ENCODE measurements at places on chromosomes 1 and 21.
A peak's percentile ranks its signal among the peaks of the same experiment; 100 is the strongest.

DNA sequence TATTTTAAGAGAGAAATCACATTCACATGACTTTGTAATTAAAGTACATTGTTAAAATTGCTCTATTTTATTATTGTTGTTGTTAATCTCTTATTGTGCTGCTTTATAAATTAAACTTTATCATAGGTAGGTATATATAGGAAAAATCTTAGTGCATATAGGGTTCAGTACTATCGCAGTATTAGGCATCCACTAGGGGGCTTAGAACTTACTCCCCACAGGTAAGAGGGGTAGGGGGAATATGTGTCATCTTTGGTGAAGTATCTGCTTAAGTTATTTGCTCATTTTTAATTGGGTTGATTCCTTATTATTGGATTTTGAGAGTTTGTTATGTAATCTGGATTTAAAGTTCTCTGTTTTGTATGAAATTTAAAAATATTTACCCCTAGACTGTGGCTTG, 385.2 kb downstream of the DUSP10 start:
- DNase-seq: no peak

DNA sequence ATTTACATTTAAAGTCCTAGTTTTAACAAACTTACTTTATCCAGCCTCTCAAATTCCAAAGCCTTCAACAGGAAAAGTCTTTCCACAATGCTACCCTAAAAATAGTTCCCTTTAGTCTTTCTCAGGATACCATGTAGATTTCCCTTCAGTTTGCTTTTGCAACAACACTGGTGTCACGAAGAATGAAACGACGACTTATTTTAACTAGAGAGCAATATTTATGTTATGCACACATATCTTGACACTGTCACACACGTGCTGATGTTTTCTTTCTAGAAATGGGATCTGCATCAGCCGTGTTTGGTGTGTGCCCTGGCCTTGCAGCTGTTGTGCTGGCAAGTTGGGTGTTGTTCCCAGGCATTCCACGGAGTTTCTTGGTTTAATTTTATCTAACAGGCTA, 75.5 kb downstream of the SIPA1L2 start:
- no peak for DNase-seq

DNA sequence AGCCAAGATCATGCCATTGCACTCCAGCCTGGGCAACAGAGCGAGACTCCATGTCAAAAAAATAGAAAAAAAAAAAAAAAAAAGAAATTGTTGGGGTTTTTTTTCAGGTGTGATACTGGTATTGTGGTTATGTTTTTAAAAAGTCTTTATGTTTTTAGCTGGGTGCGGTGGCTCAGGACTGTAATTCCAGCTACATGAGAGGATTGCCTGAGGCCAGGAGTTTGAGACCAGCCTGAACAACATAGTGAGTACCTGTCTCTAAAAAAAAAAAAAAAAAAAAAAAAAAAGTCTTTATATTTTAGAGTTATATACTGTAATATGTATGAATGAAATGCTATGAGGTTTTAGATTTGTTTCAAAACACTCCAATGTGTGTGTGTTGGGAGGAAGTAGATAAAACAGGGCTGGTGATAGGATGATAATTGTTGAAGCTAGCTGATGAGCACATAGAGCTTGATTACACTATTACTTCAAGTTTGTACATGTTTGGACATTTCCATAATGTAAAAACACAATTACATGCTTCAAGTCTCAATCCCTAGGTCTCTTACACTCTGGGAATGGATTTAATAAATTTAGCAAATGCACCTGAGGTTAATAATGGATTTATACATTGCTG, 30.2 kb upstream of the ATP5PO start:
- no peak for DNase-seq

DNA sequence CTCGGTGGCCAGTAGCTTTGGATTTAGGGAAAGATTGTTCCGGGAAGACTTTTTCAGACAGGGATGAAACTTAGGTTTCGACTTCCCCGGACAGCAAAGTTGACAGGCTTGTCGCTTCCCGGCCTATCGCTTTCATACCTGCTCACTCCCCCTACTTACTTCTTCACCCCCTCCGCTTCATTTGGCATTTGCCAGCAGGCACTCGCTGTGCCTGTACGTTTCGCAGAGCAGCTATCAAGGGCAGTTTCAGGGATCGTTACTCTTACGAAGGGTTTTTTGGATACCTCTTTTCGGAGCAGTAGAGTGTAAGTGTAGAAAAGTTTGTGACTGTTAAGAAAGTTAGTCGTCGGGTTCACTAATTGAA, 393 bp downstream of the BLZF1 start:
- no peak for DNase-seq

- no peak for DNase-seq
These were observed 262.6 kb downstream of the SIPA1L2 start for GRCh38 chr1:232367293-232367692.

DNA sequence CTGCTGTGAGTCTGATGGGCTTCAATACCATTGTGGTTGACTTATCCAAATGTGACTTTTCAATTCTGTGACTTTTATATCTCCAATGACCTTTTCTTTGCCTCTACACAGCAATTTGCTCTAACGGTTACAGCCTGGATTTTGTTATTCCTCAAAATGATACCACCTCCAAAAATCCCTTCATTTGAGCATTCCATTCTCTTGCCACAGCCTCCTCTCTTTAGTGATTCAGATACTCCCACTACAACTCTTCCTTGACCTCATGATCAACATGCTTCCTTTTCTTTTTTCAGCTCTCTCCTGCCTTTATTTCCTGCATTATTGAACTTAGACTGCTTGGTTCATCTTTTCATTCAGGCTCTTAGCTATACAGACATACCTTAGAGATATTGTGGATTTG, 16.6 kb upstream of the IL19 start:
- peak; percentile 58 for DNase-seq

DNA sequence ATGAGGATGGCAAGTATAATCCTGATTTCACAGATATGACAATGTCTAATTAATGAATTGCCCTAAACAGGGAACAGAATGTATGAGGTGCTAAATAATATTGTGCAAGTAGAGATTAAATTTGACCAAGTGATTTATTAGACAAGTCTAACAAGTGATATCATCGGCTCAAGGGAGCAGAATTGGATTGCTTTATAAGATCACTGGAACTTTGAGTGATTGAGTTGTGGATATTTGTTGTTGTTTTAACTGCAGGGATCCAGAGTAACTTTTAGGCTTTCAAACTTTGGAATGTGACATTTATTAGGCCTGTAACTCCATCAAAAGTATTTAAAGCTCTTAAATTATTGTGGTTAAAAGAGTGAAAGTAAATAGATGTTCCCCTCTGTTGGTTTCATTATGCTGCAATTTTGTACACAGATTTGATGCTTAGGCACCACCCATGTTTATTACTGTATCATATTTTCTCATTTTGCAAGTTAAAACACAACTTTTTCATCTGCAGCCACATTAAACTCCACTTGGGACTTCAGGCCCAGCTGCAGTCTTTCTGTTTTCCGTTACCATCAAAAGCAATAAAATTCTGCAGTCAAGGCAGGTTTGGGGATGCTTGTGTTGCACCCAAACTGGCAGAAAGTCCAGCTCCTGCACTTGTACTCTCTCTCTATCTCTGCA, 206.6 kb downstream of the HLX start:
- DNase-seq: no peak

GRCh38 chr1:67705735-67706453, 20.9 kb downstream of the GADD45A start:
- no peak for DNase-seq

GRCh38 chr21:43021756-43022600, 47.6 kb downstream of the PKNOX1 start:
- no peak for DNase-seq

GRCh38 chr1:70231475-70231874, 10.3 kb downstream of the SRSF11 start:
- no peak for DNase-seq

DNA sequence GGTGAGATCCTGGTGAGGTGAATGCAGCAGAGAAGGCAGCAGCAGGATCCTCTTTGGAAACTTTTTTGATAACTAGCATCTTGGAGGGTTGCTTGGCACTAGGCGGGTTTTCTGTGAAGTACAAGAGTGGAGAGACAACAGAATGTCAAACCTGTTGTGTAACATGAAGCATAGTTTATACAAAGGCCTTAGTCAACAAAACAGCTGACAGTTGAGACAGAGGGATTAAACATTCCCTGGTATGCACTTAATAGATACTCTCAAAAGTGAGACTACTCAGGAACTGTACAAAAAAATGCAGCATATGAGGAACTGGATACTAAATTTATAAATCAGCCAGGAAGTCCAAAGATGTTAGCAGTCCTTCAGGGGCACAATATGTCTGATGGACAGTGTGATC, 16.4 kb upstream of the CCDC17 start:
- DNase-seq: peak; percentile 9

DNA sequence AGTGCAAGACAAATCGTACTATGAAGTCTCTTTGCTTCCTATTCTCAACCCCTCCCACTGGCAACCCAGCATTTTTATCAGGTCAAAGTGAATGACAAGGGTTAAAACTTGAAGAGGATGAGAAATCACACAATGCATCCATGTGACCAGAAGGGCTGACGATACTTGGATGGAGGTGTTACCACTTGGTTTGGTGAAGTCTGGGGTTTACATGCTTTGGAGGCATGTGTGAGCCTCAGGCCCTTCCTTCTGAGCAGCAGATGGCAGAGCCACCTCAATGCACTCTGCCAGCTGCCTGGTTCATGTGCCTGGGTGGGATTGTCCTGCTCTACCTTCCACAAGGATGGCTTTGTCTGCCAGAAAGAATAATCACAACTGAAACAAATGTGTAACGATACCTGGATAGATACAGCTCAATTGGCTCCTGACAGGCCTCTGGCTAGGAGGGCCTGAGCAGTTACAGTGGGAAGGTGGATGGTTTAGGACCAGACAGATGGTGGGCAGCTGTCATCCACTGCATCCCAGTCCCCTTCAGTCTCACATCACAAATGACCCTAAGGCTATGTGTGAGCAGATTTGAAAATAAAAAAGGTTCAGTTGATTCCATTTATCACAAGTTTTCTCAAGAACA, 51.5 kb upstream of the CNIH3 start:
- DNase-seq: no peak

DNA sequence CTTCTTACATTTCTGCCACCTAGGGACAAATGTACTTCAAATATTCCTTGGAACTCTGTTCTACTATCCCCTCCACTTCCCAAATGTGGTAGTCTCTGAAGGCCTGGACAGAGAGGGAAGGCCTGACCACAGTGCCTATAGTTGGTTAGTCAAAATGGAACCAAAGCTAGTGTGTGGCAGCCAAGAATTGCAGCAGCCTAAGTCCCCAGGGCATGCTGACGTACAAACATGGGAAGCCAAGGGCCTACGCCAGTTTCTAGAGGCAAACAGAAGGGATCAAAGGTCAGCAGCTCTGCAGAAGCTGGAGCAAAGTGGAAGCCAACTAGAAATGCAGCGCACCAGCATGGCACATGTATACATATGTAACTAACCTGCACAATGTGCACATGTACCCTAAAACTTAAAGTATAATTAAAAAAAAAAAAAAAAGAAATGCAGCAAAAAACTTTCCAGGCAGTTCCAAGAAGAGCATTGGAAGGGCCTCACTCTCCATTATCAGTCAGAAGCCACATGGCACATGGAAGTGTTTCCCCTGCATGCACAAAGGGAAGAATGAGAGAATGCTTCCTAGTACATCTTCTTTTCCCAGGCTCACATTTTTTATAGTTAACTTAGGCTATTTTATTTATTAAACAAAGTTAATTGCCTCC, 39.4 kb upstream of the GADD45A start:
- no peak for DNase-seq

DNA sequence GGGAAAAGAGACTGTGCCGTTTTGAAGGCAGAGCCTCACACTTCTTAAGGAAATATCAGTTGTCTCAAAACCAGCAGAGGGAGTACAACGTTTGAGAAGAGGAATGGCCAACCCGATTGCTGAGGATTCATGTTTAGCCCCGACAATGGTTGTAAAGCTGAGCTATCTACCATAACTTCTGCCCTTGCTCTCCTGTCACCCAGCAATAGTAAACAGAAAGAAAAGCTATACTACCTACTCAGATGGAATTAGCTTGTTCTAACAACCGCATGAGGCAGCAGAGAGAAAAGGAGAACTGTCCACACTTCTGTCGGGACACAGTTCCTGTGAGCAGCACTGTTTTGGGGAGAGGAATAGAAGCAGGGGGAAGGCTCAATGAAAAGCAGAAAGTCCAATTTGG, 91.2 kb downstream of the SLC45A1 start:
- DNase-seq: no peak

DNA sequence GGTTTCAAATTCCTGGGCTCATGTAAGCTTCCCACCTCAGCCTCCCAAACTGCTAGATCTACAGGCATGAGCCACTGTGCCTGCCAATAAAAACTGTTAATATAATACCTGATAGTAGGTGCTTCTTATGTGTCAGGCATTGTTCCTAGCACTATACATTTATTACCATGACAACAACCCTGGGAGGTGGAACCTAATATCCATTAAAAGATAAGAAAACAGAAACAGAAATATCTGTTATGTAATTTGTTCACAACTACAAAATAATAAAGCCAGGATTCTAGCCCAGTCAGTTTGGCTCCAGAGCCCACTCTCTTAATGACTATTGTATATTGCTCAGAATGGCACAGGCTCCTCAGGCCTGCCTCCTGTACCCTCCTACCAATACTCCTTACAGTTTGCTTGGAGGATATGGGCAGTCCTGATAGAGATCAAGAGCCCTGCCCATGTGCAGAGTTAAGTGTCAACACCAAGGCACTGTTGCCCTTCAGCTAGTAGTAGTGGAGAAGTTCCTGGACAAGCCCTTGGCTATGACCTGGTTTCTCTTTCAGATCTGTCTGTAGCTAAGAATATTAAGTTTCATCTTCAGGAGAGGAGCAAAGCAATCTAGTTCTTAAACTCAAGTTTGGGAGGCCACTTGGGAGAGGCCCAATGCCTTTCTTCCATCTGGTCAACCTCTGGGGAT, 22.4 kb downstream of the RPL5 start:
- no peak for DNase-seq

- no peak for DNase-seq
These were observed 17.3 kb upstream of the EFNA1 start for GRCh38 chr1:155110381-155110780.

- no peak for DNase-seq
These were observed 89.7 kb upstream of the HMCN1 start for GRCh38 chr1:185644531-185644930.

DNA sequence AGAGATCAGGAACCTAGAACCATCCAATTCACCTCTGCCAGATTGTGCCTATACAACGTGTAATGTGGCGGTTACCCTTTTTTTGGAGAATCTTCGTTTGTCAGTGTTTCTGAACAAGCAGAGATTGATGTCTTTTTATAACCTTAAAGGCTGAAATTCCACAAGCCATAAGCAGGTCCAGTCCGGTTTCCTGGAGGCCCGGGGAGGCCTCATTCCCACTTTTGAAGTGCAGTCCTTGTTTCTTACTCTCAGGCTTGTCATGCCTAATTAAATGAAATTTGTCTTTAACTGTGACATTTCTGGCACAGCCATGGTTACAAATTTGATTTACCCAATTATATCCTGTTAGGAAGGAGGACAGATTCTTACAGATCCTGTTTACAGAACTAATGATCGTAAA, 27.8 kb downstream of the ZNF362 start:
- no peak for DNase-seq

Measured in GM04503 (cell line).